M059J (cell line): ENCODE measurements at places on chromosomes 13 and 19. TPM values are rescaled to one million over a fixed set of nuclear protein-coding genes. Genes with fewer than 3 reads are reported as not detected.

Gene ZNF534
- total RNA-seq, result not detected in 2 replicates

Gene LILRB2
- total RNA-seq, result not detected in 2 replicates

Gene CEACAM4
- not detected in 2 replicates for total RNA-seq

Gene ZNF229
- total RNA-seq, result 7.7 and 13.2 TPM in 2 replicates

Gene SPRED3
- total RNA-seq, result 1.7 and 3.5 TPM in 2 replicates

Gene CNN1
- 30.5 and 31.4 TPM in 2 replicates for total RNA-seq

Gene PPP1R13L
- 2.9 and 7.4 TPM in 2 replicates for total RNA-seq

Gene SLC39A3
- total RNA-seq, result 73.7 and 80.4 TPM in 2 replicates

Gene F7
- not detected in 2 replicates for total RNA-seq

Gene GIPR
- 0.02 and 0.32 TPM in 2 replicates for total RNA-seq

Gene OR7C1
- total RNA-seq, result 0.02 TPM in 1 of 2 replicates, not detected in the other

Gene DNAJC15
- 29.0 and 34.6 TPM in 2 replicates for total RNA-seq

Gene FFAR3
- not detected in 2 replicates for total RNA-seq

Gene COG3
- 9.6 and 16.3 TPM in 2 replicates for total RNA-seq

Gene RHPN2
- total RNA-seq, result 22.5 and 25.6 TPM in 2 replicates

Gene SBSN
- 0.25 and 0.49 TPM in 2 replicates for total RNA-seq

Gene KIR2DL3
- total RNA-seq, result not detected in 2 replicates

Gene TRAPPC6A
- 6.2 and 8.2 TPM in 2 replicates for total RNA-seq

Gene NKG7
- not detected in 2 replicates for total RNA-seq

Gene NANOS3
- total RNA-seq, result not detected in 2 replicates

Gene BCAM
- 23.3 and 49.5 TPM in 2 replicates for total RNA-seq

Gene ANKLE1
- 0.69 and 0.71 TPM in 2 replicates for total RNA-seq

Gene SIAH3
- total RNA-seq, result 0.10 and 0.37 TPM in 2 replicates
